ENCODE measurements at places on chromosomes 3 and 15.

GRCh38 chr3:157499342-157499963 lies 3.8 kb downstream of the VEPH1 start:
- DNase-seq = no peak

DNA sequence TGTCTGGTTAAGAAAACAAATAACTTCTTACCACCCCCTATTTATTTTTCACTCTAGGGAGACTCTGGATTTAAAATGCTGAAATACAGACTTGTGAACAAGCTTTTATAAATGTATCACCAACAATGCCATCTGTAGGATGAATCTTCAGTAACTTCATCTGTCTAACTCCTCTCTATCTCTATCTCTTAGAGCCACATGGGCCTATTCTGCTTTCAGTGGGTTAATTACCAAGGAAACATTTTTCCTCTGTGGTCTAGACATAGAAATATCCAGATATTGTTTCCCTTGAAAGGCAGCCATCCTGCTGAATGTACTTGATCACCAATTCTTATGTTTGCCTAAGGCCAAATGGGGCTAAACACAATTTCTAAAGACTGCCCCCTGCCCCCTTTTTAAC lies 167.6 kb upstream of the COL8A1 start:
- DNase-seq = no peak

DNA sequence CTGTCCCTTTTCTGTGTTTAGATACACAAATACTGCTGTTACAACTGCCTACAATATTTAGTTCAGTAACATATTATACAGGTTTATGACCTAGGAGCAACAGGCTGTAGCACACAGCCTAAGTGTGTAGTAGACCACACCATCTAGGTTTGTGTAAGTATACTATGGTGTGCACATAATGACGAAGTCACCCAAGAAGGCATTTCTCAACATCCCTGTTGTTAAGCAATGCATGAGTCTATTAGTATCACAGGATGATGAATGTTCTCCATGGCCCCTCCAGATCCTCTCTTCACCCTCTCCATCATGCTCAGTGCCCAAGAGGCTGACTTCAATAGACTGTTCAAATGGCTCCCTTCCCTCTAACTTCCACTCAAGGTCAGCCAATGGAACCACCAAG lies 14.6 kb upstream of the SEC62 start:
- no peak for DNase-seq

DNA sequence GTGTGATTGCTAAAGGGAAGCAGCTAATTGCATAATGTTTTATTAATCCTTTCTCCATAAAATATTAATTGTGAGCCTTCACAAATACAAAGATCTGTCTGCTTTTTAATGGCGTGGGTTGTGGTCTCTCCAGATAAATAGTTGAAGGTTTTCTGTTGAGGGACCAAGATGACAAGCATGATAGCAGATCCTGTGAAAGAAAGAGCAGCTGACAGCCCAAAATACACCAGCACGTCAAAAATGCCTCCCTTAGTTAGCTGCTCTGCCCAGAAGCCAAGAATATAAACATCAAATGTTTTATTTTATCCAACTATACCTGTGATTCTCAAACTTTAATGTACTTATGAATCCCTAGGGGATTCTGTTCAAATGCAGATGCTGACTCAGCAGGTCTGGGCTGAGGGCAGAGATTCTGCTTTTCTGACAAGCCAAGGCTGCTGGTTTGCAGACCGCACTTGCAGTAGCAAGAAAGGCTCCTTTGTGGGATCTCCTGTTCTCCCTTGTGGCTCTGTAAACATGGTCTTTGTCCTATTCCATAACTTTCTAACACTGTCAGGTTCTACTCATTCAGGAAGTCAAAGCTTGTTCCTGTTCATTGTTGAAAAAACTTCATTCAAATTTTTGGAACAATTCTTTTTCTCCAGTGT lies 119.1 kb upstream of the SLC25A36 start:
- no peak for DNase-seq

All from COR-L47 (cell line).